ENCODE measurements at places on chromosomes 6 and 20.

- no peak for DNase-seq
These were observed 1.4 kb downstream of the NFS1 start for GRCh38 chr20:35697696-35698297.

GRCh38 chr20:38460040-38460623 is 12.5 kb upstream of the RALGAPB start:
- DNase-seq, result no peak

GRCh38 chr6:70839286-70840266 is 117.3 kb downstream of the B3GAT2 start:
- no peak for DNase-seq

DNA sequence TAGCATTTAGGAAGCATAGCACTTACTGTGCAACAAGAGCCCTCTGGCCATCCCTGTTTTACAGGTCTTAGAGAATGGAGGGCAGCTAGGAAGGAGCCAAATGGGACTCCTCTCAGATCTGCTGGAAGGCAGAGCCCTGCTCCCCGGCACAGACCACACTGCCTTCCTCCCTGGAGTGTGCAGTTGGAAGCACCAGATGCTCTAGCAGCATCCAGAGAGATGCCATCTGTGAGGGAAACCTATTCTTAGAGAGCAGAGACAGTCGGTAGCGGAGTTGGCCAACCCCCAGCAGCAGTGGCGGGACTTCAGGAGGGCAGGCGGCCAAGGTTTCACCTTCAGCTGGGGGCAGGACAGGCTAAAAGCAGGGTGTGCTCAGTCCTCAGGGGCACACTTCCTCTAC is 16.7 kb upstream of the E2F1 start:
- DNase-seq, result no peak
